COLO829 (cell line): ENCODE measurements at places on chromosomes 4 and X.

- DNase-seq = no peak
These were observed 71.8 kb upstream of the PTPN13 start for GRCh38 chr4:86522349-86522748.

- no peak for DNase-seq
These were observed 281.3 kb downstream of the FRMPD4 start for GRCh38 chrX:12419591-12419990.

DNA sequence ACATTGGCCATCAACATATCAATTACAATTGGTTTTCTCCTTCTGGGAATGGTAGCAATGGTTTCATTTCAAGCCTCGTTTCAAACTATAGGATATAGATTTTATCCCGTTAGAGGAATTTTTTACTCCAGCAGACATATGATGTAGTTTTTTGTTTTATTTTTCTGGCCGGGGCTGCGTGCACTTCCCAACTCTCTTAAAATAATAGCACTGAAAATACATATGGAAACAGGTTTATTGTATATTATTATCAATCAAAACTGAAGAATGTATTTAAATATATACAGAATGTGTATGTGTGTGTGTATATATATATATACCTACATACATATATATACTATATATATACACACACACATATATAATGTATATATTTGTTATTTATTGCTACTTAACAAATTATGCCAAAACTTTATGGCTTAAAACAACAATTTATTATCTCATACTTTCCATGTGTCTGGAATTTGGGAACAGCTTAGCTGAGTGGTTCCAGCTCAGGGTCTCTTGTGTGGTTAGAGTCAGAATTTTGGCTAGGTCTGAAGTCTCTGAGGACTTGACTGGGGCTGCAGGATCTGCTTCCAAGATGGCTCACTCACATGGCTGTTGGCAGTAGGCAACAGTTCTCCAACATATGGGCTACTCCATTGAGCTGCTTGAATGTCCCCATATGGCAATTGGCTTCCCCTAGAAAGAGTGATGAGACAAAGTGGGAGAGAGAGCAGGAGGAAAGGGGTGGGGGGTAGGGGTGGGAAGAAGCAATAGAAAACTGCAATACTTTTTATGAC, 314.1 kb downstream of the PPP1R2C start:
- no peak for DNase-seq

GRCh38 chr4:1628892-1629698, 55.0 kb downstream of the FAM53A start:
- DNase-seq = peak; percentile 27

GRCh38 chr4:153573881-153574802, 108.0 kb downstream of the TMEM131L start:
- DNase-seq = peak; percentile 57
